Fibroblast of skin of back (primary cell): ENCODE measurements at places on chromosomes 3 and 15.
A peak's percentile ranks its signal among the peaks of the same experiment; 100 is the strongest.

DNA sequence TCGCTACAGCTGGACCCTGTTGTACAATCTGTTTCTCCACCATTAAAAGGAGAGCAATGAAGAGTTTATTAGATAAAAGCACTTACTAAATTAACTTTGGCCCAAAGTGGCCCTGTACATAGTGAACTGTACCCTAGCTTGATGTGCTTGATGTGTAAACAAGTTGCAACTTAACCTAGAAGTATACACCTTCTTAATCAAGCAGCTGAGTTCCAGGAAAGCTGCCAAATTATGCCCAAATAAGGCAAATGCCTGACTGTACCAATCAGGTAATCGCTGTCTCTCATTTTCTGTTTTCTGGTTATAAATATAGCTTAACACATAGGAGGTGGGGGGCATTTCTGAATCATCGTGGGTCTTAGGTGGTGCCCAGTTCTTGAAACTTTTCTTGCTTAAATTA is 704.8 kb upstream of the CBLB start:
- DNase-seq, result no peak

DNA sequence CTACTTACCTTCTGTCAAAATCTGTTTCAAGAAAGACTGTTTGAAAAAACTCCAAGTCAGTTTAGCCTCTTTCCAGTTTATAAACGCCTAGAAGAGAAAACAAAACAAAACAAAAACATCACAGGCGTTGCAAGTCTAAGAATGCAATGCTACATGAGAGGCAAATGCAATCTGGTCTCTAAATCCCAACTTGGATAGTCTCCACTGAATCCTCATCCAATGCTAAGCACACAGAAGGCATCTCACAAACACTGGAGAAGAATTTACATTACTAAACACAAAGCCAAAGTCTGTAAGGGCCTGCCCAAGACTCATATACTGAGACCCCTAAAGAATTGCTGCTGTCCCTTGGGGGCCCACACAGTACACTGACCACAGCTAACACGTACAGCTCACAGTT is 18.4 kb downstream of the RFT1 start:
- DNase-seq, result no peak

- peak; percentile 41 for DNase-seq
Observed at GRCh38 chr3:181316482-181316881, 326.9 kb upstream of the DNAJC19 start.

DNA sequence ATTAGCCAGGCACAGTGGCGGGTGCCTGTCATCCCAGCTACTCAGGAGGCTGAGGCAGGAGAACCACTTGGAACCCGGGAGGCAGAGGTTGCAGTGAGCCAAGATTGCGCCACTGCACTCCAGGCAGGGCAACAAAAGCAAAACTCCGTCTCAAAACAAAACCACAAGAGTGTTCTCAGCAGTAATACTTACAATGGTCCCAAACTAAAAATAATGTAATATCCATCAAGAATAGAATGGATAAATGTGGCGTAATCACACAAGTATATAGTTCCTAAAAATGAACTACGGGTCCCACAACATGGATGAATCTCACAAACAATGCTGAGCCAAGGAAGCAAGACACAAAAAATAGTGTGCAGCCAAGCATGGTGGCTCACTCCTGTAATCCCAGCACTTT is 39.2 kb downstream of the STAG1 start:
- DNase-seq, result no peak

DNA sequence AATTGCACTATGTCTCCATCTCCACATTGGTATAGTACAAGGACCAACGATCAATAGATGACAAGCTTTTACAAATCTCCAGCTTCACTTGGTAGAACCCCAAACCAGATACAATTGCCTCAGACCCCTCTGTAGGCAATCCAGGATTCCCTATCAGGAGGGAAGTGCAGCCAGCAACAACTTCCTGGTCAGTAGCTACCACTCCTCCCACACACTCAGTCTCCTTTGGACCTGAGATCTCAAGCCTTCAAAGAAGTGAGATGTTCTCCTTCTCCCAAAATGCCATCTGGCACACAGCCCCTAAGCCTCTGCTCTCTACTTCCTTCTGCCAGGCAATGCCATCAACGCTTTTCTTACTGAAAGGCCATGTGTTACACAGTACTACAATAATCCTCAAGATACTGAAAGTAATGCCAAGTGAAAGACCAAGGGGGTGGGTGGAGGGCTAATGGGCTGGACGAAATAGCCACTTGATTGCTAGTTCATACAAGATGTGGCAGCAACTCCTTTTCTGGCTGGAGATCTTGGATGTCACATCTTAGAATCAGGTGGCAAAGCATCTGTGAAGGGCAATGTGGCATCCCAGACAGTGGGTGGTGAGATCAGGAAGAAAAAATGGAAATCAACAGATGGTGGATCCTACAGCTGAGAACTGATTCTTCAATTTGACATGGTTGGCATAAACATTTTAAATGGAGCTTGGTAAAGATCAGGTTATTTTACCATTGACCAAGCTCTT is 75.3 kb upstream of the ACP3 start:
- no peak for DNase-seq

DNA sequence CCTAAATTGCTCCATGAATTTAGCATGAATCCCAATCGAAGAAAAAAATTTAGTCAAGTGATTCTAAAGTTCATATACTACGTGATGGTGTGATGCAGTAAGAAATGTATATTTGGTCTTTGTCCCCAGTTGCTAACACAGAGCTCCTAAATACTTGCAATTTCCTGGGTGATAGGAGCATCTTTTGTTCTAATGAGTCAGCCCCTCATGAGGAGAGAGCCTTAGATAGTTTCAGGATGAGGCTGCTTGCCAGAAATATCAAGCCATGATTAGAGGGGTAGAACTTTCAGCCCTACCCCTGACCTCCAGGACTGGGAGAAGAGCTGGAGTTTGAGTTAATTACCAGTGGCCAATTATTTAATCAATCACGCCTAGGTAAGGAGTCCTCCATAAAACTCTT is 170.2 kb downstream of the PDE8A start:
- DNase-seq, result peak; percentile 20

- DNase-seq, result no peak
Observed at GRCh38 chr3:113263020-113263419, 51.7 kb downstream of the BOC start.

- DNase-seq, result no peak
Observed at GRCh38 chr15:33746203-33746602, 222.1 kb upstream of the CHRM5 start.

- no peak for DNase-seq
Observed at GRCh38 chr3:4735243-4735642, 242.1 kb downstream of the ITPR1 start.

GRCh38 chr15:78054966-78055365 is 22.5 kb downstream of the TBC1D2B start:
- no peak for DNase-seq

DNA sequence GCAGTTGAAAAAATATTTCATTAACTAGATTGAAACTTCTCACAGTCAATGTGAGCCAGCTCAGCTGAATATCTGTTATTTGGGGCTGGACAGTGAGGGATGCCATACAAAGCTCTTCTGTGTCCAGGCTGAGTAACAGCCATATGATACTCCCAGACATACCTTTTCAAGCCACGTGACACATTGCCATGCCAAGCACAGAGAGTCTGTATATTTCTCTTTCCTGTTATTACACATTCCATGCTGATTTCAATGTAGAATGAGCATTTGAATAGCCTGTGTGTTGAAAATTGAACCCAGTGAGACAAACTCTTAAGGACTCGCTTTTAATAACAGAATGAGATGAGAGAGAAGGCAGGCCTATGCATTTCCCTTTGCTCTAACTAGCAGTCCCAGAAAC is 334.7 kb upstream of the RASGRP1 start:
- DNase-seq, result peak; percentile 82

DNA sequence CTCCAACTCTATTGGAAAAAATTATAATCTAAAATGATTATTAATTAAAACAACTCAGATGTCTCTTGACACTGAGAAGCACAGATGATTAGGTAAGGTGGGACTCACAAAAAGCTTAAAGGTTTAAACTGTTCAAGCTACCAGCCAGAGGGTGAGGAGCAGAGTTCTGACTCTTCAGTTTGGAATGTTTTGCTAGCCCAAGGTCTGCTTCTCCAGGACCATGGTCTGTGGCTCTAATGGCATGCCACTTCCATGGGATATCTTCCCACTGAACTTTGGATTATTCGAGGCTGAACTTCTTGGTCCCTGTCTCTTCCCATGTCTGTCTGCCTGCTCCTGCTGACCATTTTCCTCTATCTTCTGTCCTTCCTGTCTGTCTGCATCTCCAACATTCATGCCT is 49.2 kb downstream of the CACNA2D3 start:
- peak; percentile 19 for DNase-seq

DNA sequence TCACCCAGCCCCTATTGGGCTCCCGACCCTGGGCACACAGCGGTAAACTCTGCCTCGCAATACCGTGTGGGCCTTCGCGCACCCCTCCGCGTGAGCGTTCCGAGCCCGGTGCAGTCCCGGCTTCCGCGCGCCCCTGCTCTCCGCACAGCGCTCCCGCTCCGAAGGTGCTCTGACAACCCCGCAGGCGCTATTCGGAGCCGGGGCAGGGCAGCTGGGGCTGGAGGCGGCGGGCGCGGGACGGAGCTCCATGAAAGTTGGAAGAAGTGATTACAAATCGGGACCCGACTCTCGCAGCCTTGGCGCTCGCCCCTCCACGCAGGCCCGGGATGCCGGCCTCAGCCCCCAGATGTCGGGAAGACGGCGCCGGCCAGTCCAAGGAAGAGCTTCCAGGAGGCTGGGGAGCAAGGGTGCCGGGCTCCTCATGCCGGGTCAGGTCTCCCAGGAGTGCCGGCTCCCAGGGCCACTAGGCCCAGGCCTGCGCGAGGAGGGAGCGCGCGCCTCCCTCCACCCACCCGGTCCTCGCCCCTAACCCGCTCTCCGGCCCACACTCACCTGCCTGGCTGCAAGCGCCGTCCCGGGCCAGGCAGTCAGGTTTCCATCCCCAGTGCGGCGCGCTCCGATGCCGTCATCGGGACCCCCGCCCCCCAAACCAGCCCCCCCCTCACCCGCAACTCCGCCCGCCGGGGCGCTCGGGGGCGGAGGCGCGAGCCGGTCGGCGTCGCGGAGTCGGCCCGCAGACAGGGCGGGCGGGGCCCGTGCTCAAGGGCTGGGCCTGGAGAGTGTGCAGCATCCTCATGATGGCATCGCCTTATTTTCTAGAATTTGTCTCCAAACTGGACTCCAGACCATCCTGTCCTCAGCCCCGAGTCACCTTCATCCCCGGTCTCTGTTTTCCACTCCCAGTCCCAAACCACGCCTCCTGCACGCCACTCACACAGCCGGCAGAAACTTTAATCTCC is at the start of gene KIF7:
KIF7 (minus strand) TSS at position 621 of the 959 bp plus-strand sequence. CDS start 2,537 bp downstream, outside the sequence.
- DNase-seq, result peak; percentile 58

DNA sequence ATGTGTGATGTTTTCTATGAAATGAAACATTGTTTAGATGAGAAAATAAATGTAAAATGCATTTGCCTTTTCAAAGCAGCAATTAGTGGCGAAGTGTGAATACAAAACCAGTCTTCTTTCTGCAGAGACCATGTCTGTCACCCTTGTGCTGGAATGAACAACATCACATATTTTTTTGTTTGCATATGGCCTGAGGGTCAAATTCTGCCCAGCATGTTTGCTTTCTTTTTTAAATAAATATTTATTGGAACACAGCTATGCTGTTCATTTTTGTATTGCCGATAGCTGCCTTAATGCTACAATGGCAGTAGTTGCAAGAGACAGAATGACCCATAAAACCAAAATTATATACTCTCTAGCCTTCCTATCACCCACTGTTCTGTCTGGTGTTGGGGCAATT is 75.3 kb upstream of the SNRPN start:
- DNase-seq, result no peak

DNA sequence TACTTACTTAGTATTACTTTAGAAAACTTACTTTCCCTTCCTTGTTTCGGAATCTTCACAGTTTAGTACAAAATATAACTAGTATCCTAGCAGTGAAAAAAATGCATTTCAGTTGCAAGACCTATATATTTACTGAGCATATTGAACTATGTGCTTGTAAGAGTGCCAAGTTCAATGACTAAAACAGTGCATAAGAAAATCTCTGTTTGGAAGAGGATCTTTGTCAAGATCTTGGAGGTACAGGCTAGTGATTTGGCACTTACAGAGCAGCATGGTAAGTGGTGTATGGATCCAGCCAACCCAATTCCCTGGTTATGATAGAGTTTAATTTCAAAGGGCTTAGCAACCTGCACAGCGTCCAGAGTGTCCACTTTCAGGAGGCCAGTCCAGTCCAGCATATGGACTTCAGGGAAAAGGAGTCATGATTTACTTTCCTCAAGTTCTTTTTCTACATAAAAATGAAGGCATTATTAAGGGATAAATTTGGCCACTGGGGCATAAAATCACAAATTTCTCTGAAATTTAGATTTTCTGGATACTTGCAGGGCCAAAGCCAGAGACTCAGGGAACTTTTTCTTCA is 625.8 kb upstream of the BCHE start:
- no peak for DNase-seq

DNA sequence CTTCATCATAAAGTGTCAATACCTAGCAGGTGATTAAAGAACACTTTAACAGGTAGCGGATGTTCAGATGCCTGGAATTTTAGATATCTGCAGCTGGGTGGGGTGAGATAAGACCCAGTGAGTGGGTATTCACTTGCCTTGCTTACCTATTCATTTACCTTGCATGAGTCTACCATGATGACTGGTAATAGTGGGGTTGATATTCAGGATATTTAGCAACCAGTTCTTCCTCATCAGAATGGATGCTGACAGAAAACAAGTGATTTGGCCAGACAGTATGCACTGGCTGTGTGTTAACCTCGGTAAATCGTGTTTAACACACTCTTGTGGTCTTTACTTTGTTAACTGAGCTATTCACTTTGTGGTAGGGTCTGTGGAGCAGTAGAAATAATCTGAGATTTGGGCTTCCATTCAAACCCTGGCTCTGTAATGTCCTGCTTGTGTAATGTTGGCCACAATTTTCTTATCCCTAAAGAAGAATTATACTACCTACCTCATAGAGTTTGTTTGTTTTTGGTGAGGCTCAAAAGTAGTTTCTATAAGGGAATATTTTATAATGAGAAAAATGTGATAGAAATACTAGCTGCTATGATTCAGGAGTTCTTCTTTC is 391.9 kb upstream of the TBL1XR1 start:
- no peak for DNase-seq

GRCh38 chr3:13710251-13710650 is 161.3 kb downstream of the FBLN2 start:
- no peak for DNase-seq

- peak; percentile 48 for DNase-seq
Observed at GRCh38 chr15:38885471-38885952, 320.9 kb upstream of the RASGRP1 start.

DNA sequence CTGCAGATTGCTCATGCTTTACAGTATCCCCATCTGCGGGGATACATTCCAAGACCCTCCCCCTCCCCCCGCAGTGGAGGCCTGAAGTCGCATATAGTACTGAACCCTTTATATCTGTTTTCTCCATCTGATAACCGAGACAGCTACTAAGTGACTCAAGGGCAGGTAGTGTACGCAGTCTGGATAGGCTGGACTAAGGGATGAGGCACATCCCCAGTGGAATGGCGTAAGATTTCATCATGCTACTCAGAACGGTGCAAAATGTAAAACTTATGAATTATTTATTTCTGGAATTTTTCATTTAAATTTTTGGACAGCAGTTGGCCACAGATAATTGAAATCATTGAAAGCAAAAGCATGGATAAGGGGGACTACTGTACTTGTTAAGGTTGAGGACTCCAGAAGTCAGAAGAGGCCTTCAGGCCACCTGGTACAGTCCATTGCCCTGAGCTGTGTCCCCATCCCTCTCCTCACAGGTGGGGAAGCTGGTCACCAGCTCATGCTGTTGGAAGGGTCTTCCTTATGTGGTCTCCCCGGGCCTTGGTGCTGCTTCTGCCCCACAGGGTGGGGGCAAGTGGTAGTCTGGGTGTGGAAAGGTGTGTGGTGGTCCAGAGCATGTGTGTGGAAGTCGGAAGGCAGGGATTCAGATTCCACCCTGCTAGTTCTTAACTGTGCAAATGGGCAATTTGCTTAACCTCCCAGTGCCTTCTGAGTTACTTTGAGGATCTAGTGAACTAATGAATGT is 72.0 kb downstream of the HCN4 start:
- no peak for DNase-seq
